ENCODE measurements at places on chromosomes 7 and 10. TPM values are rescaled to one million over a fixed set of nuclear protein-coding genes. Genes with fewer than 3 reads are reported as not detected.

Gene CH25H
- 0.48 TPM for polyA plus RNA-seq

Gene SEMA3E
- polyA plus RNA-seq = 5.6 TPM

Gene DYNC1I1
- not detected for polyA plus RNA-seq

Gene PURB
- polyA plus RNA-seq = 31.0 TPM

Gene TMEM243
- 18.1 TPM for polyA plus RNA-seq

Gene DNTT
- 0.12 TPM for polyA plus RNA-seq

Gene SLC13A1
- 0.15 TPM for polyA plus RNA-seq

Gene DYDC2
- polyA plus RNA-seq = not detected

Gene SPDYE1
- 2.0 TPM for polyA plus RNA-seq

Gene HOXA6
- polyA plus RNA-seq = 9.3 TPM

Gene PRLHR
- not detected for polyA plus RNA-seq

Gene KCNH2
- polyA plus RNA-seq = 18.8 TPM

Gene ZNF467
- 8.8 TPM for polyA plus RNA-seq

Gene FAM25C
- polyA plus RNA-seq = not detected

Gene PTPRE
- not detected for polyA plus RNA-seq

Gene UNCX
- polyA plus RNA-seq = not detected

Gene STEAP1B
- 2.3 TPM for polyA plus RNA-seq

Gene LIPF
- not detected for polyA plus RNA-seq

Gene NKX6-2
- polyA plus RNA-seq = 3.6 TPM

Gene C10orf90
- not detected for polyA plus RNA-seq

Gene COL13A1
- 13.3 TPM for polyA plus RNA-seq

Gene CCL24
- polyA plus RNA-seq = not detected

Gene PRSS37
- 0.34 TPM for polyA plus RNA-seq

Gene ZWINT
- polyA plus RNA-seq = 34.1 TPM

Gene FAM3C
- 124 TPM for polyA plus RNA-seq
